ENCODE measurements at places on chromosomes 2 and 18.

GRCh38 chr2:46014911-46015654, 282.1 kb upstream of the EPAS1 start:
- DNase-seq: no peak

DNA sequence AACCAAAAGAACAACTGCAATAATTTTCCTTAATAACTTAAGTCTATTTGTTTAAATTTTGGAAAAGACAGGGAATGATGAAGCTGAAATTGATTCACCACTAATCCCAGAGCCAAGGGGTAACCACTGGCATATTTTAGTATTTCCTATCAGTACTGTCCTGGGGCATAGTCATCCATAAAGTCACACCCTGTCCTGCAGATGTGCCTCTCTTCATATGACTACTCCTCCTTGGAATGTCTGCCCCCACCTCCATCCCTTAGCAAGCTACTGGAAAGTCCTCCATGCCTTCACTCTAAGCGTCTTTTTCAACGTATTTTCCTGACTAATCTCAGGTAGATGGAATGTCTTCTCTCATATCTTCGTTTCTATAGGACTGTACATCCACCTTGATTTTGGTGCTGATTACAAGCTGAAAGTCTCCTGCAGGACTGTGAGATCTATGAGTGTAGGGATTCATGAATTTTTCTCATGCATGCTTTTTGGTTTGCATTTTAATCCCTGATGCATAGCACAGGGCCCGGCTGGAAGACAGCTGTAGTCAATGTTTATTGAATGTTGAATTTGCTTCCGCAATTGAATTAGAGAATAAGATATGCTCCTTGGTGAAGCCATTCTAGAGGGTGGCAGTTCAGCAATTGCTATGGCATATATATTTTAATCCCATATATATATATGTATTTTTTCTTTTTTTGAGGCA, 85.6 kb downstream of the MOGAT1 start:
- no peak for DNase-seq

DNA sequence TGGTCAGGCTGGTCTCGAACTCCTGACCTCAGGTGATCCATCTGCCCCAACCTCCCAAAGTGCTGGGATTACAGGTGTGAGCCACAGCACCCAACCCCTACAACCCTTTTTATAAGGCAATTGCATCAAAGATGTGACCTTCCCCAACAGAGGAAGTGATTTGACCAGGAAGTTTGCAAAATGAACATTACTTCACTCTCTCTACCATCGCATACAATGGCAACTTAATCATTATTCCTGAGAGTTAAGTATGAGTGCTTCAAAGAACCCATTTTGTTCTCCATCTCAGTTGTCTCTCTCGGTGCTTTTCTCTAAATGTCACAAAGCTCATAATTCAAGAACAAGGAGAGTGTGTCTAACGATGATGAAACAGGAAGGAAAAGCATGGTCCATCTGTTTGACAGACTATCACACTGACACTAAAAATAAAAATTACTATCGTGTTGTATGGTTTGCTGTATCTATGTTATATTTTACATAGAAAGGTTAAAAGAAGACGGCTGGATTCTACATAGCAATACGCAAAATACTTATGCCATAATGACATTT, 18.1 kb upstream of the CREG2 start:
- no peak for DNase-seq

DNA sequence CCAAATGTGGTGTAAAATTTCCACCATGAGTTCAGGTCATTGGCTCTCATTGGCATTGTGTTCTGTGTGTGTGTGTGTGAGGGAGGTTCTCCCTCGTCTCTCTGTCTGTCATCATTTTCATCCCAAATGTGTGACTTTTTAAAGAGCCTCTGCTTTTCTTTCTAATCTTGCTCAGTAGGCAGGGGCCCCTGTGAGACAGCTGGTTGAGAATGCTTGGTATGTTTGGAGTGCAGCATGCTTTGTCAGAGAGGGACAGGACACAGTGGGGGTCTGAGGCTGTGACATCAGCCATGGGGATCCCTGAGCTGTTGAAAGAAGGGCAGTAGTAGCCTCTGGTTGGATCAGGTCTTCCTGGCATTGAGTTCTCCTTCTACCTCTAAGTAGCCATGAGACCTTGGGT, 10.6 kb downstream of the PTPRM start:
- DNase-seq: peak; percentile 42

DNA sequence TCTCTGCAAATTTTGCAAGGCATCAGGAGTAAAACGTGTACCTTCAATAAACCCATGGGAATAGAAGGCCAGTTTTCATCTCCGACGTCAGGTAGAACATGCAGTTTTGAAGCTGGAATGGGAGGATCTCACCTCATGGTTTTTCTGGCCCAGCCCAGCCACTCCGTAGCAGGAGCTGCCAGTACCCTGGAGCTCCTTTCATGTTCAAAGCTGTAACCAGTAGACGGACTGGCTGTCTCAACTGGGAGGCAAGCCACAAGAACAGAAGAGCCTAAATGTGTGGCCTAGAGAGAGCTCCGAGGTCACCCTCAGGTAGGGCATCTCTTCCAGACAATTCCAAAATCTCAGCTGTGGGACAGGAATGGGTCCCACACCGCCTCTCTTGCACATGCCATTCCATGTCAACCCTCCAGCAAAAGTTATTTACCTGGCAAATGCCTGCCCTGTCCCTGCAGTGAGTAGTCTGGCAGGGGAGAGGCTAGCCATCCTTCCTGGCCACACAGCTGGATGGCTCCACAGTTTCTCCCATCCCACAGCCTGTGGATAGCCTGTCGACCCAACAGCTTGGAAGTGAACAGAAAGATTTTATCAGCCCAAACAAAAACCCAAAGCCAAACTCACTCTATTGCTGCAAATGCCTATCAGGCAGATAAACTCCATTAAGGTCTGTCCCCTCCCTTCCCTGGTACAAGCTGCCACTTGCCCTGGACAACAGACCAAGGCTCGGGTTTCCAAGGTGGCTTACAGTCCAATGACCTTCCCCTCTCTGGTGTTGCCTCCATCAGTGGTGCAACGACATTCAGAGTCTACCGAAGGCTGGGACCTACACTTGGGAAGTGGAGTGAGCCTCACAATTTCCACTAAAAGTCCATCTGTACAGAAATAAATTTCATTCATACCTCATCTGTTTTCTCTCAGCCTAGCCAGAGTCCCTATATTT, 27.8 kb downstream of the CRACDL start:
- no peak for DNase-seq

GRCh38 chr2:171553858-171554257, 31.6 kb downstream of the CYBRD1 start:
- DNase-seq: no peak

- DNase-seq: no peak
Measured at GRCh38 chr18:37465958-37466357, 99.6 kb downstream of the CELF4 start.

DNA sequence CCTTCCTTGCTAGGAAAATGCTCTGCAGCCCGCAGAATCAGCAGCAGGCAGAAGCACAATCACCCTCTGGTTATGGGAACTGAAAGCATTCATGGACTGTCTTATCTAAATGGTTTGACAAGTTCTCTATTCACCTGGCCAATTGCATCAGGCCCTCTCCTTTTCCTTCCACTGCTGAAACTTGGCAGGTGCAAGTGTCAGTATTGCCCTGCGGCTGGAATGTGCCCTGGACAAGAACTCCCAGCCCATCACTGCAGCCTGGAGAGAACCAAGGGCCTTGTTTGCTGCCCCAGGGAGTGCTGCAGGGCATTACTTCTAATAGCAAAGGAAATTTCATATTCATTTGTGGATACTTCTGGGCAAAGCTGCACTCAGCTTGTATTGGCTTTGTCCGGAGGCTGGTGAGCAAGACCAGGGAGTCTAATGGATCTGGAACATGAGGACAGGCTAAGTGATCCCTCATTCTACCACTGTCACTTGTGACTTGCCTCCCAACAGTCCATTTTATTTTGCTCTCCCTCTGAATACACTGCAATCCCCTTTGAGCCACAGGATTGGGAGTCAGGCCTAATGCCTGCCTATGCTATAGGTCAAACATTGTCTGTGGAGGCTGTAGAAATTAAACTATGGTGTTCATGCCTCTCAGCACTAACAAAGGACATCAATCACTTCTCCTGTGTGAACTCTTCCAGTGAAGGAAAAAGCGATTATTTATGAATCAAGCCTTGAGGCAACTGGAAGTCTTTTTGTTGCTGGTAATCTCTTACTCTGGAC, 116.9 kb downstream of the LYPD6B start:
- no peak for DNase-seq

DNA sequence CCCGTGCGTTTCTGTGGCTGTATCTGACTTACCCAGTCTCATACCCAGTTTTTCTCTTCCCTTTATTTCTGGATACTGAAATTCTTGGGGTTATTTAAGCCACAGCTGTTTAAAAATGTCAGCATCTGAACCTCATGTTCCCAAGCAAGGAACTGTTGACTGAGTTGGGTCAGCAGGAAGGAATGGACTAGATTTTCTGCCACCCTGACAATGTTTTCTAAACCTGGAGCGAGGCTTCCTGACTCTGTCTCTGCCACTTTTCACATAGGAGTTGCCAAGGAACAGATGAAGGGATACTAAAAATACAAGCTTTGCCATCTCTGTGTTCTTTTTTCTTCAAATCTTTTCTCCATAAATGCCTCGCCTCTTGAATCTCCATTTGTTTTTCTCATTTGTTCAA, 29.0 kb upstream of the SCYGR1 start:
- DNase-seq: no peak

GRCh38 chr2:8367833-8368232, 314.0 kb upstream of the ID2 start:
- DNase-seq: no peak

DNA sequence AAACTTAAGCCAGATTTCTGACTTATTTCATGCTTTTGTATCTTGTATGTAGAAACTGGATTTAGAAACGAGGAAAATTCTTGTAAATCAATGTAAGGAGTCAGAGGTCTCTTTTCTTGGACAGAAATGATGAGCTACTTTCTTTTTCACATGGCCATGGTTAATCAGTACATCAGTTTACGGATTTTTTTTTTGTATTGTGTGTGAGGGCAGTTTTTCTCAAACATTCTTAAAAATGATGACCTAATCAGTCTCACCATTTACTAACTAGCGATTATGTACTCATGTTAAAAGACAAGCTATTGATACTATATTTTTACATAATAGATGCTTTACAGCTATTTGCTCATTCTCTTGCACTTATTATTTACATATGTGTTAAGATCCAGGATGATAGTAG, 165.2 kb upstream of the DOCK10 start:
- no peak for DNase-seq

DNA sequence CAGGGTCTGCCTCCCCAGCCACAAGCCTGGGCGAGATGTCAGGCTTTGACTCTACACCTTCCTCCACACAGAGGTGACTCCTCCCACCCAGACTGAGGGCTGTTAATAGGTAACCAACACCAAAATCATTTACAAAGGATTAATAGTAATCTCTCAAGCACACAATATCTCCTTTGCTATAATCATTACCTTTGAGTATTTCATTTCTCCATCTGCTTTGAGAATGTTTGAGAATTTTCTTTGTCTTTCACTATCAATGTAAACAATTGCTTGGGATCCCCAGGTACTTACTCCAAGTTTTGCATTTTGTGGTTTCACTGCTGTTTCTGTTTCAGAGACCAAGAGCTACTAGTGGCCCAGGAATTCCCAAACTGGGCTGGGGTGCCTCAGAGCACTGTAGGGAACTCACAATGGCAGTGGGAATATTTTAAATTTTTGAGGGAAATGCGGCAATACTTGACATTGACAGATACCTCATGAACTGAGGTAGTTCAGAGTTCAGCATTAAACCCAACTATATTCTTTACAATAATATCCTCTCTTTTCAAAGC, 166.4 kb upstream of the MGAT5 start:
- no peak for DNase-seq

DNA sequence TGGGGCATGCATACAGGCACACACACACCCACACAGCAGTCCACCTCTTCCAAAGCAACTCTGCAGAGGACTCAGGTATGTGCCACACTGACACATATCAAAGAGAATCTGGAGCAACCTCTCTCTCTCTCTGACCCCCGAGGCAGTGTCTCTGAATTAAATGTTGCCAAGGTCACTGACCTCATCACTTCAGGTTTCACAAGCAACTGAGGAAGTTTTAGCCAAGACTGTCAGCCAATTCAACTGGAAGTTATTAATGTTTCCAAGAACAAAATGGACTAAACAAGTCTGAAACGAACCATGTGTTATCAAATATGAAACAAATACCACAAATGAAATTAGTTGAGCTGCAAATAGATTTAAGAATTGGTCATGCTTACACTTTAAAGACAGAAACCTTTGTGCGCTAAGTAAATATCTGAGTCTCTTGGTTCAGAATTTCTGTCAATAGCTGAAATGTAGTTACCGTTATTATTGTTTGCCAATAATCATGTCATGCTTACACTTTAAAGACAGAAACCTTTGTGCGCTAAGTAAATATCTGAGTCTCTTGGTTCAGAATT, 86.1 kb downstream of the SLC25A12 start:
- DNase-seq: no peak

GRCh38 chr2:174780191-174780840, 16.0 kb upstream of the CHRNA1 start:
- DNase-seq: no peak

DNA sequence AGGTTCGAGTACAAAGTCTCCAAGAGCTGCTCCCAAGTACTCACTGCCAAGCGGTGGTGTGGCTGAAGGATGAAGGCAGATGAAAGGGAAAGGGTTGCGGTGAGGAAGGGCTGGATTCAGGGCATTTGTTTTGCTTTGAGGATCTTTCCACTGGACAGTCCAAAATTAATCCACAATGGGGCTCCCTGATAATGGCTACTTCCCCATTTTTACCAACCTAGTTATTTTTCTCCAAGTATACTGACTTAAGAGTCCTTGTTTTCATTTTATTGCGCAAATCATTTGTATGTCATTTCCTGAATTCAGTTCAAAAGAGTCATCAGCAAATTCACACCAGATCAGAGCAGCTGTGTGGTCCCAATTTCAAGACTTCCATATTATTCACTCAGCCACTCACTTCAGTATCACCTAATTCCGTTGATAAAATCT, 464 bp upstream of the SESTD1 start:
- peak; percentile 16 for DNase-seq

DNA sequence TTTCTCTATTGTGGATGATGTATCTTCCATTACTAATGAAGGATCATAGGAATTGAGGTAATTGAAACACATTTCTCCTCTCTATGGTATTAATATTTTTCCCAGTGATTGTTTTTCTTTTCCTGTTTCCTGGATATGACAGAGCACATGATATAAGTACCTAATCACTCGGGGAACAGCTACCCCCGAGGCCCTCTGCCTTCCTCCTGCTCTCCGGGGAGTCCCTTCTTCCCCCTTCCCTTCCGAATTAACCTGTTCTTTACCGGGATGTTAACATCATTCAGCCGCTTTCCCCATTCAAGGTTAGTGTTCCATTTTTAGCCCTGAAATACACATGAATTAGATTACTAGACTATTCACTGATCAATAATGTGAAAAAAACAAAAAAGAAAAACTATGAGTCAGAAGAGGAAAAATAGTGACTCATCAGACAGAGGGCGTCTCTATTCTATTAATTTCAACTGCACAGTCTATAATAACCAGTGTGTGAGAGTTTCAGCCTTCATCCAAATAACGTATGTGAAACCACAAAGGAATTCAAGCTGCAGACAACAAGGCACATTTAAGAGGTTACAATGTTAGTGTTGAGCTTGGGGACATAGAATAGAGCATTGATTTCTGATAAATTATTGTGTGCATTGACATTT, 450.8 kb downstream of the DLGAP1 start:
- DNase-seq: no peak

All from SW 1271 (cell line).